ENCODE measurements at places on chromosomes 1 and 21.

DNA sequence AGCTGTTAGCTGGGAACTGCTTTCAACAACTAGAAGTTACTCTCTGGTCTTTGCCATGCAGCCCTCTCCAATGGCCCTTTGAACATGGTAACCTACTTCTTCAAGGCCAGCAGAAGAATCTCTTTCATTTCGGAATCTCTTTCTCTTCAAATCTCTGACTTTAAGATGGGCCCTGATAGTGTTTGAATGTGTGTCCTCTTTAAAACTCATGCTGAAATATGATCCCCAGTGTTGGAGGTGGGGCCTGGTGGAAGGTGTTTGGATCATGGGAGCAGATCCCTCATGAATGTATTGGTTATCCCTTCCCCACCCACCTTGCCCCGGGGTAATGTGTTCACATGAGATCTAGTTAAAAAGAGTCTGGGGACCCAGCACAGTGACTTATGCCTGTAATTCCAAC is 54.5 kb upstream of the SOX13 start:
- no peak for DNase-seq

- no peak for DNase-seq
These were observed 39.4 kb downstream of the ATP2B4 start for GRCh38 chr1:203665993-203666392.

DNA sequence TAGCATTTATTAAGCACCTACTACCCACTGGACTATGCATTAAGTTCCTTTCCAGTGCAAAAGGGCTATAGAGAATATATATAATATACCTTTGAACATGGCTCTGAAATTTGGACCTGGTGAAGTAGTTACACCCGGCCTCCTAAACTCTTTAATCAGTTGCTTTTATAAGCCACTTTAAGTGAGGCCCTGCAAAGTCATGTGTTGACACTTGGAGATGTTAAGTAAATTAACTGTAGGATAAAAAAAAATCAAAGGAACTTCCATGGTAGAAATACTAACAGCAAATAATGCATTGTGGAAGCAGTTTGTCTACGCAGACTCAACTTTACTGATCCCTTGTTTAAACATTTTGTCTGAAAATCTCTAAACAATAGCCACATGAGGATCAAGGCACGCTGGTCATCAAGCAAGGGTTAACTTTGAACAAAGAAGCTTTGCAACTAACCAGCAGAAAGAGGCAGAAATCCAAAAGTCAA is 283.9 kb downstream of the VAV3 start:
- no peak for DNase-seq

DNA sequence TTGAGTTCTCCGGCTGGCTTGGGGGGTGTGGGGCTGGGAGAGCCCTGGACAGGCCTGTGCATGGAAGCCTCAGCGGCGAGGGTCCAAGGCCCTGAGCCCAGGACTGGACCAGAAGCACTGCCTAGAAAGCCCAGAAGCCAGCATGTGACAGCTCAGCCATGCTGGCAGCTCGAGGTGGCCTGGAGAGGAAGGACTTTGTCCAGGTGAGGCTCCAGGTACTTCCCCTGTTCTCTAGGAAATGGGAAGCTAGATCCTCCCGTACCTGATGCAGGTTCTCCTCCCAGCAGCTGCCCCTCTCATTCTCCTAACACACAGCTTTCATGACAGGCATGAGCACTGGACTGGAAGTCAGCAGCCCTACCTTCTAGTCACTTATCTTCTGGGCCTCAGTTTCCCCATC is 6.4 kb downstream of the PADI3 start:
- DNase-seq = no peak

DNA sequence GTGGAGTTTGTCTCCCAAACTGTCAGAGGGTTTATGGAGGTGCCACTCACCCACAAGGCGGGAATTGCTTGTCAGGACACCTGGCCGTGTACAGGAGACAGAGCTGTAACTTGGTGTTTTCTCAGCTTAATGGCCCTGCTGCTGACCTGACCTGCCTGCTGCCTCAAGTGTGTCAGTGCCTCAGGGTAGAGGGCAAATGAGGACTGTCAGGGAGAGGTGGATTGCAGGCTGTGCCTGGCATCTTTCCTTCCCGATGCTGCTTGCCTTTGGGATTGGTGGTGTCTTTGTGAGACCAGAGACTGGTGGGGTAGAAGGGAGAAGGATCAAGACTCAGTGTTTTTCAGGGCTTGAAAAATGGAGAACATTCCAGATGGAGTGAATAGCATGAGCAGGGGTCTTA is 31.4 kb downstream of the TMEM53 start:
- DNase-seq = no peak
